ENCODE measurements at places on chromosomes 1 and 21. TPM values are rescaled to one million over a fixed set of nuclear protein-coding genes. Genes with fewer than 3 reads are reported as not detected.

TRIM67 gene
- not detected for total RNA-seq

- H3K4me1 ChIP-seq, result no peaks in the 10 kb centered on the region
- no peak overlapping the region for H3K27ac ChIP-seq
- no peak for DNase-seq
These were observed 27.7 kb downstream of the KNCN start for GRCh38 chr1:46523496-46524353.

DNA sequence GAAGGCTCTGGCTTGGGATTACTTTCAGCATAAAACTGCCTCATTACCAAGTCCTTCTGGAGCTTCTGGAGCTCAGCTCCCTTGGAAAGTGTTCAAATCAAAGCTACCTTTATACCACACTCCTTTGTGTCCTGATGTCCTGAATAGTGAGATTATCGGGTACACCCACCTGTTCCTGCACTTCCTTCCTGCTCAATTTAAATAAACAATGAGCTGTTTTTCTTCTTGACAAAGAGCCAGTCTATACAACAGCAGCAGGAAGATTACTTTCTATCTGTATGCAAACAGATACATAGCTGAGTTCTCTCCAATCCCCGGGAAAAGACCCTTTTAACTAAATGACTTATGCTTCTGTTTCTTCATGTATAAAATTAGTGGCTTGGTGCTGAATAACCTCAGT is 258.0 kb upstream of the FMN2 start:
- H3K27ac ChIP-seq, result no peak overlapping the region
- H3K4me1 ChIP-seq, result no peaks in the 10 kb centered on the region
- H3K4me3 ChIP-seq, result no peak overlapping the region
- H3K27me3 ChIP-seq, result no peaks in the 10 kb centered on the region
- no peaks in the 10 kb centered on the region for H3K36me3 ChIP-seq

DNA sequence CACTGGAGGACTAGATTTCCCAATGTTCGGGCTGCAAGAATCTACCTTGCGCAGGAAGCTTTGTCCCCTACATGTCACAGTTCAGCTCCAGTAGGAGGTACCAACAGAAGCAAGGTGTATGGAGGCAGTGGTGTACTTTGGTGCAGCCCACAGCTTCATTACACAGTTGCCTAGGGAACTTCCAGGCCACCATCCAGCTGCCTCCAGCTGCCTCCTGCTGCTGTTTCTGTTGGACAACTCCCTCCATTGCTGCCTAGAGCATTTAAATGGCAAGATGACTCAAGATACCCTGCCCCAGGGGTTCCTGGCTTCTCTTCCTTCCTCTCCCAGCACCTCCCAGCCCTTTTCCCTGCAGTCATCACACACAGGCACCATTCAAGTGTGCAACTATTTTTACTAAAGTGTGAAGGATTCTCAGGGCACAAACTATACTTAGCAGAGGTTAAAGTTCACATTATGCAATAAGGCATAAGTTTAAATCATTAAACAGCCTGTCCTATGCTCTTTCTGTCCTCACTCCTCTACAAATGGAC is 39.0 kb upstream of the ATP1A1 start:
- no peak for DNase-seq
- H3K27ac ChIP-seq, result no peak overlapping the region
- H3K36me3 ChIP-seq, result no peaks in the 10 kb centered on the region

- H3K4me1 ChIP-seq, result no peaks in the 10 kb centered on the region
- no peaks in the 10 kb centered on the region for H3K36me3 ChIP-seq
- no peak for DNase-seq
- no peak overlapping the region for H3K27ac ChIP-seq
- no peak overlapping the region for H3K4me3 ChIP-seq
These were observed 714.9 kb downstream of the MATN1 start for GRCh38 chr1:30008372-30008997.

DNA sequence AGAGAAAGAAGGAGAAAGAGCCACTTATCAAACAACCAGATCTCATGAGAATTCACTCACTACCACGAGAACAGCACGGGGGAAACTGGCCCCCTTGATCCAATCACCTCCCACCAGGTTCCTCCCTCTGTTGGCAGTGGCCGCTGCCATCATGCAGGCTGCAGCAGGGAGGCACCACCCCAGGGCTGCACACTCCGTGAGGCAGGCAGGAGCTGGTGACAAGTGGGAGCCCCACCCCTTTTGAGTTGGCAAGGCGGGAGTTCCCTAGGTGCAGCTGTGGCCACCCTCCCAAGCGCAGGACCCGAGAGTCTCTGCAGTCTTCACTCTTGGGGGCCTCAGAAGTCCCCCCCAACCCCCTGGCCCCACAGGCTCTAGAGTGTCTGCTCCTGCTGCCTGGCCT is 83.9 kb upstream of the GJB5 start:
- H3K4me3 ChIP-seq, result no peak overlapping the region
- DNase-seq, result no peak
- H3K36me3 ChIP-seq, result no peaks in the 10 kb centered on the region
- H3K4me1 ChIP-seq, result no peaks in the 10 kb centered on the region
- H3K27me3 ChIP-seq, result no peaks in the 10 kb centered on the region

DNA sequence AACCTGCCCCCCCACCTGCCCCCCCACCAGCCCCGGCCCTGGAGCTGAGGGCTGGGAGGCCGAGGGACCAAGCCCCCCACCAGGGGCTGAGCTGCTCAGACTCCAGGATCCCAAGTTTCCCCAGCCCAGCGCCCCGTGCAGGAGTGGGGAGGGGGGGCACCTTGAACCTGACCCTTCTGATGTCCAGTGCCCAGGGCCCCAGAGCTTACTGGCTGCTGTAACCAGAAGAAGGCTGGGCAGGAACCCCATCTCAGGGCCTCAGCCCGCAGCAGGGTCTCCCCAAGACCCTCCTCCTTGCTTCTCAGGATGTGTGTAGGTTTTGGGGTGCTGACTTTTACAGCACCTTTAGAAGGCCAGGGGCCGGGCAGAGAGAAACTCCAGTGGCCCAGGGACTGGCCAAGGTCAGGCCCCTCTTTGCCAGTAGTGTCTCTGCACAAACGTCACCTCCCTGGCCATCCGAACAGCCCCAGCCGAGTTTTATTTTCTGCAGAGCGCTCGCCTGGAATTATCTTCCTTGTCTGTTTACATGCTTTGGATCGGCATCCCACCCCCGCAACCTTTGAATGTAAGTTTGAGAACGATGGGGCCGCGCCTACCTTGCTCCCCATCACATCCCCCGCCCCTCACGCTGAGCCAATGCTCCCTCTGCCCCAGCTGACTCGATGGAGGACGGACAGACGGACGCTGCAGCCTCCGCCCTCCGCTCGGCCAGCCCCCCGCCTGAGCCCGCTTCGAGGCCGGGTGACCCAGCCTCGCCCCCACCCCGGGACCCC is 70.1 kb upstream of the CASZ1 start:
- no peaks in the 10 kb centered on the region for H3K4me1 ChIP-seq
- no peak overlapping the region for H3K27ac ChIP-seq
- H3K4me3 ChIP-seq, result peak overlapping the region; percentile 29
- peak; percentile 35 for DNase-seq
- H3K36me3 ChIP-seq, result no peaks in the 10 kb centered on the region
- H3K27me3 ChIP-seq, result no peaks in the 10 kb centered on the region

ANKRD35 gene
- 6.8 TPM for total RNA-seq

- no peak within 1 kb of the TSS for H3K4me3 ChIP-seq
- H3K4me1 ChIP-seq, result peaks cover 12% of the 10 kb centered on the region
- H3K27me3 ChIP-seq, result no peaks in the 10 kb centered on the region
- peak within 1 kb of the TSS; percentile 91 for H3K27ac ChIP-seq
These were observed at the start of gene S100A2 for GRCh38 chr1:153565529-153566374. TSS of gene S100A2 (minus strand) at chr1:153565844. CDS start at chr1:153563877, 1,967 bp downstream.

DNA sequence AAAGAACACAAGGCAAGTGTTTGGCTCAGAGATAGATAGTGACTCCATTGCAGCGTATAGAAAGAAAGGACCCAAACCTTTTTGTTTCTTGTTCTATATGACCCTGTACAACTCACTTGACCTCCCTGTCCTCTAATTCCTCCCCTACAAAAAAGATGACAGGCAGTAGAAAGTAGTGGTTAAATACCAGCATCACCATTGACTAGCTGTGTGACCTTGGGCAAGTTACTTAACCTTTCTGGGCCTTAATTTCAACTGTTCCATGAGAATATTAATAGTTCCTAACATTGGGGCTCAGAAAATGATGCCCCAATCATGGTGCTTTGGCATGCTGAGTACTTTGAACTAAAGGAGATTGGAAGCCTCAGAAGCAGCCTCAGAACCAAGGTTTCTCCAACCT is 46.7 kb upstream of the MAN1A2 start:
- H3K36me3 ChIP-seq, result no peaks in the 10 kb centered on the region
- H3K27me3 ChIP-seq, result no peaks in the 10 kb centered on the region
- no peaks in the 10 kb centered on the region for H3K4me1 ChIP-seq
- H3K4me3 ChIP-seq, result no peak overlapping the region

- no peaks in the 10 kb centered on the region for H3K4me1 ChIP-seq
- no peaks in the 10 kb centered on the region for H3K27me3 ChIP-seq
- no peak overlapping the region for H3K4me3 ChIP-seq
- no peak overlapping the region for H3K27ac ChIP-seq
- no peaks in the 10 kb centered on the region for H3K36me3 ChIP-seq
These were observed 102.9 kb downstream of the AHCTF1 start for GRCh38 chr1:246828818-246829217.

DNA sequence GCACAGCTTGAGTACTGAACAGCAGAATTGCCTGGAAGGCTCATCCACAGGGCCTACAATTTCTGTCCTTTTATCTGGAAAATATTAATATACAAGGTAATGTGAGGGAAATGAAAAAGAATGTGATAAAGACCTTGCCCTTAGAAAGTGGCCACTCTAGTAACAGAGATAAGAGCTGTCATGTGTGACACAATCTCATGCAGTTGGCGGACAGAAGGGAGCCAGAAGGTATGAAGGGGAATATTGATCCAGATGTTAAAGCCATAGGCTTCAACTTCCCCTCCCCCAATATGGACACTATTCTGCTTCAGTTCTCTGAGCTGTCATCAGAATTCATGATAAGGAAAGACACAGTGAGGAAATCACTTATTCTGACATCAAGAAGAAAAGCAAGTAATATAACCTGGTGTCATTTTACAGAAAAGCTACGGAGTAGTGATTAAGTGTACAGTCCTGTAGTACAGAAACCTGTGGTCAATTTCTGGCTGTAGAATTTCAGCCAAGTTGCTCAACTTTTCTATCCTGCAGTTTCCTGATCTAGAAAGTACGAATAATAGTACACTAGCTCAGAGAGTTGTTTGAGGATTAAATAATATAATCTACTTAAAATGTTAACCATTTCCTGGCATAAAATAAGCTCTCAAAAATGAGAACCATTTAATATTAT is 572.1 kb downstream of the DPYD start:
- no peak for DNase-seq
- H3K27me3 ChIP-seq, result no peaks in the 10 kb centered on the region
- no peak overlapping the region for H3K27ac ChIP-seq
- no peak overlapping the region for H3K4me3 ChIP-seq

- no peaks in the 10 kb centered on the region for H3K36me3 ChIP-seq
- DNase-seq, result no peak
- no peaks in the 10 kb centered on the region for H3K4me1 ChIP-seq
- H3K27ac ChIP-seq, result no peak overlapping the region
- no peak overlapping the region for H3K4me3 ChIP-seq
These were observed 108.9 kb downstream of the CRYAA start for GRCh38 chr21:43277481-43278351.

PRPF38A gene
- total RNA-seq, result 4.6 TPM

GRCh38 chr1:77925518-77925917 is 37.1 kb downstream of the NEXN start:
- no peak overlapping the region for H3K4me3 ChIP-seq
- H3K4me1 ChIP-seq, result no peaks in the 10 kb centered on the region
- no peaks in the 10 kb centered on the region for H3K27me3 ChIP-seq
- H3K27ac ChIP-seq, result peak overlapping the region; percentile 14
- no peak for DNase-seq
- H3K36me3 ChIP-seq, result no peaks in the 10 kb centered on the region

GRCh38 chr1:91199988-91200387 is 178.2 kb upstream of the ZNF644 start:
- no peak overlapping the region for H3K27ac ChIP-seq
- DNase-seq, result no peak
- H3K36me3 ChIP-seq, result no peaks in the 10 kb centered on the region
- no peak overlapping the region for H3K4me3 ChIP-seq
- H3K27me3 ChIP-seq, result no peaks in the 10 kb centered on the region
- no peaks in the 10 kb centered on the region for H3K4me1 ChIP-seq

GTF2B gene
- total RNA-seq, result 55.6 TPM

DNA sequence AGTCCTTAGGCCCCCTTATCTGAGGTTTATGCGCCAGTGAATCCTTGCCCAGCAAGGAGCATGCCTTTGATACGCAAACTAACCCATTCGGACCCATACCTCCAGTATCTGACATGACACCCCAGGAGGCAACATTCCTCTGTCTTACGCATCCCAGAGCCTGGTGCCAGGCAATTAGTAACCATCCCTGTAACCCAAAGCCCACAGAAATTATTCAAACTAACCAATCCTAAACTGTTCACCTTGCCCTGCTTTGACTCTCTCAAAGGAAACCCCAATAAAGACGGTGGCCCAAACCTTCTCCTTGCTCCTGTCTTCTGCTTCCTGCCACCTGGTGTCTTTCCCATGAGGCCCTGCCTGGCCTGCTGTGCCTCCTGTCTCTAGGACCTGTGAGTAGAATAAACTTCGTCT is 36.4 kb downstream of the ZNF496 start:
- H3K27ac ChIP-seq, result no peak overlapping the region
- H3K4me3 ChIP-seq, result no peak overlapping the region
- no peaks in the 10 kb centered on the region for H3K36me3 ChIP-seq
- no peaks in the 10 kb centered on the region for H3K4me1 ChIP-seq
- H3K27me3 ChIP-seq, result no peaks in the 10 kb centered on the region

- no peaks in the 10 kb centered on the region for H3K4me1 ChIP-seq
- no peaks in the 10 kb centered on the region for H3K27me3 ChIP-seq
- no peaks in the 10 kb centered on the region for H3K36me3 ChIP-seq
- no peak for DNase-seq
- no peak overlapping the region for H3K4me3 ChIP-seq
- H3K27ac ChIP-seq, result no peak overlapping the region
These were observed 142.4 kb upstream of the RUNX3 start for GRCh38 chr1:25072461-25072860.

DNA sequence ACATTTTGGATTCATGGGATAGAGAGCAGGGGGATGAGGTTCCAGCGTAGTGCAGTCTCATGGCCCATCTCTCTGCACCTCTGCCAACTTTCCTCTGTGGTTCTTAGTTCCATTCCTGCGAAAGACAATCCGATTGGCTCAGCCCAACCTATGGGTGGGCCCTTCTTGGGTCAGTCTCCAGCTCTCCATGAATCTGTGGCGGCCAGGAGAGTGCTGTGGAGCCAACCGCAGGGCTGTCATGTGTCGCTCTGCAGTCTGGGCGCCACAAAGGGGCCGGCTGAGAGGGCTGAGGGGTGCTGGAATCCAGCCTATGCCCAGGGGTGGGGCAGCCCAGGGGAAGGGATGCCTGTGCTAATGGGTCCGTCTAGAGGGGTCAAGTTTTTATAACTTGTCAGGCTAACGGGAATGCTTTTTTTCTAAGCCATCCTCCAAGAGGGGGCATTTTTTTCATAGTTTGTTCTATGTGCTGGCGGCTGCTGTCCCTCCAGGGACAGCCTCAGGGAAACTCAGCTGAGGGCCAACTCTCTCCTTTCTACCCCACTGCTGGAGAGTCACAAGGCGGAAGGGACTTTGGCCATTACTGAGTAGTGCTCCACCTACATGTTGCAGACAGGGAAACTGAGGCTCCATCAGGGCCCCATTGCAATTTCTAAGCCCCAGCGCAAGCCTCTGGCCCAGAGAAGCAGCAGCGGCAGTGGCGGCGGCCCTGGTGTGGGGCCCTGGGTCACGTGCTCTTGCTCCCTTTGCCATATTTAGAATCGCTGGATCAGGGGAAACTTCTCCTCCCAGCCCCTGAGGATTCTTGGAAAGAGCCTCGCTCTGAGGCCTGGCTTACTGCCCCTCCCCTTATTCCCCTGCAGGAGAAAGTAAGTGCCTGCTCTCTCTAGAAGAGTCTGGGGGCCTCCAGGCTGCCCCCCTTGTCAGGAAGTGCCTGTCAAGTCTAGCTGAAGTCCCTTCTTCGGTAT is 23.4 kb downstream of the KCNQ4 start:
- H3K36me3 ChIP-seq, result no peaks in the 10 kb centered on the region
- peaks cover 1% of the 10 kb centered on the region for H3K4me1 ChIP-seq
- DNase-seq, result peak; percentile 64
- no peaks in the 10 kb centered on the region for H3K27me3 ChIP-seq
- H3K27ac ChIP-seq, result peak overlapping the region; percentile 65
- H3K4me3 ChIP-seq, result no peak overlapping the region
